ENCODE measurements at places on chromosomes 3 and 15.

DNA sequence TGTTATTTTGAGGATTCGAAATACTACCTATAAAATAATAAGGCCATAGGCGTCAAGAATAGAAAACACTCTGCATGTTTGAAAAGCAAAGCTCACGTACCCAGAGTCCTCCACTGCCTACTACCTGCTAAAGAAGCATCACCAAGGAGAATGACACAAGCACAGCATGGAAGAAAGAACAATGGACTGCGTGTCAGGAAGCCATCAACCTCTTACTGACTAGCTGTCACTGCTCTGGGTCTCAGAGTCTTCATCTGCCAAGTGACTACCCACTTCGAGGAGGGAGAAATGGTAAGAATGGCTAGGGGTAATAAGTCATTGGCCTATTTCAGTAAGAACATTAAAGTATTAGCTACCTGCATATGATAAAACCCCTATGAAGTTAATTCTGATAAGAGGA, 49.4 kb downstream of the CLASP2 start:
- DNase-seq, result no peak

DNA sequence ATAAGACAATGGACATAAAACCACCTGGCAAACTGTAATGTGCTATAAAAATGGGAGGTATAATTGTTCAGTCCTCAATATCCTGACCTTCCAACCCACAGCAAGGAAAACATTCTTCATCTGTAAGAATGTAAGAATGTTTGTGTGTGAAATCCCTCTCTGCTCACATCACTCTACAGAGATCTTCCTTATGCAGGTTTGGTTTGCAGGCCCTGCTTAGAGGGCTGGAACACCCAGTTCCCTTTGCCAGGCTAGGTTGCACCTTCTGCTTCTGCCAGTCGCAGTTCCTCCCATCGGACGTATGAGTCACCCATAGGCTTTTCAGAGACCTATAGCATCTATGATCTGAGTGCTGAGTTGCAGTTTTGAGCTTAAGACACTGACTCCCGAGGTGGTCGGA, 24.1 kb upstream of the MINAR1 start:
- DNase-seq, result no peak

GRCh38 chr15:55742498-55742926, 440 bp downstream of the PRTG start:
- no peak for DNase-seq

- DNase-seq, result no peak
Measured at GRCh38 chr3:172803489-172803888, 53.0 kb downstream of the ECT2 start.

- DNase-seq, result no peak
Measured at GRCh38 chr3:119794971-119795612, 13.2 kb downstream of the NR1I2 start.

DNA sequence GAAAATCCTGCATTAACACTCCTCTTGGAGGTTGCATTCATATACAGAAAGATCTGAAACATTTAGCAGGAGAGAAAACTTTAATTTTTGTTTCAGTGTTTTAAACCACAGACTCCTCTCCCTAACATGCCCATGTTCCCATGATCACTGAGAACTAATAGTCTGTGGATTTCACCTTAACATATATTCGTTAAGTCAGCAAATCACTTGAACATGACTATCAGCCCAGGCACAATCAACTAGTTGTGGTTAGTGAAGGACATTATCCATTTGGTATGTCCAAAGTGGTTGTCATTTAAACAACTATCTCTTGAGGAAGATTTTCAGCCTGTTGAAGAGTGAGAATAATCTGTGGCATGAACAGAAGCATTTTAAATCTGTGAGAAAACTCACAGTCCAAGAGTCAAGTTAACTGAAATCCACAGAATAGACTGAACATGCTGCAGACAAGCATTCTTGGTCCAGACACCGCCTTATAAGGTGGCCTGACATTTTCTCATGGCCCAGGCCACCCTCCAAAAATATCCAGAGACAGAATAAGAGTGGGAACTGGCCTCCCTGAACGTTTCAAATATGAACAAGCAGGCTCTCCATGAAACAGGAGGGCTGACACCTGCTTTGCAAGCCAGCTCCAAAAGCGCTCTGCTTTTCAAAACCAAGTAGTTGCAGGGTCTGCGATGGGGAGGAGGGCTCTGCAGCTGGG, 39.9 kb upstream of the ADCY5 start:
- DNase-seq, result no peak

- no peak for DNase-seq
Measured at GRCh38 chr3:106092792-106093191, 224.0 kb upstream of the CBLB start.

GRCh38 chr3:84096188-84096587, 862.6 kb upstream of the CADM2 start:
- DNase-seq, result no peak

DNA sequence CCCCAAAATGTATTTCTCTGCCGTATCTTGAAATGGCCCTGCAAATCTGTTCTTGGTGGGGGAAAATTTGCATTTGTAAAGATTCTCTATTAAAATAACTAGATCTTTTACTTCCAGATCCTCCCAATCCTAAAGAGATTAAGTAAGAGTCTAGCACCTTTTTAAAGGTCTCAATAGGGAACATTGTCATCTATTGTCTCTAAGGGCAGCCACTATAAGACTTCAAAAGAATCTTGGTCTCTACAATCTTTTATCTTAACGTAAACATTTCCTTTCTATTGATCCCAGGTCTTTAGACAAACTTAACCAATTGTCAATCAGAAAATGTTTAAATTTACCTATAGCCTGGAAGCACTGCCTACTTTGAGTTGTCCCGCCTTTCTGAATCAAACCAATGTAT, 1313.3 kb downstream of the ROBO2 start:
- DNase-seq, result no peak

DNA sequence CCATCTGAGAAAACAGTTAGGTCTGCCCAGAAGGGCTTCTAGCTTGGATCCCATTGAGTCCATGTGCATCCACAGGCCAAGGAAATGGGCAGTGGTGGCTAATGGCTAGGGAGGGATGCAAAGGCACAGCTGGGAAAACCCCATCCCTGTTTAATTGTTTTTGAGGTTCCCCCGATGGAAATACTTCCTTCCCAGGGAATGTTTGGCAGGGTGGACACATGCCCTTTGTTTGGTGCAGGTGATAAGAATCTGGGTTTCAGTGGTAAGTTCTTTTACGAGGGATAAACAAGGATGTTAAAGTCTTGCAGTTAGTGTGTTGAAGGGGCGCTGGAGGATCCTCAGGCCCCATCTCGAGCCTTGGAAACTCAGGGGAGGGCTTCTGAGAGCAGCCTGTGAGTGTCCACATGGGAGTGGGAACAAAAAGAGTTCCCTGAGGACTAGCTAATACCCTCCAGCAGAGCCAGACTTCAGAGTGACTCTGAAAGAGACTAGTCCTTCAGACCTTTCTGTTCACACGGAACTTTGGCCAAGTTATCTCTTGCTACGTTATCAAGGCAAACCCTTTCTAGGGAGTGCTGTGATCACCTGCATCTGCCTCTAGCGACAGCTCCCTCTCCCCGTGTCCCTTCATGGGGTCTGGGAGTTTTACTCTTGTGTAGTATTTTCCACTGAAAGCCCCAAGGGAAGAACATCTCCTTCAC, 17.4 kb downstream of the PTPRG start:
- no peak for DNase-seq

DNA sequence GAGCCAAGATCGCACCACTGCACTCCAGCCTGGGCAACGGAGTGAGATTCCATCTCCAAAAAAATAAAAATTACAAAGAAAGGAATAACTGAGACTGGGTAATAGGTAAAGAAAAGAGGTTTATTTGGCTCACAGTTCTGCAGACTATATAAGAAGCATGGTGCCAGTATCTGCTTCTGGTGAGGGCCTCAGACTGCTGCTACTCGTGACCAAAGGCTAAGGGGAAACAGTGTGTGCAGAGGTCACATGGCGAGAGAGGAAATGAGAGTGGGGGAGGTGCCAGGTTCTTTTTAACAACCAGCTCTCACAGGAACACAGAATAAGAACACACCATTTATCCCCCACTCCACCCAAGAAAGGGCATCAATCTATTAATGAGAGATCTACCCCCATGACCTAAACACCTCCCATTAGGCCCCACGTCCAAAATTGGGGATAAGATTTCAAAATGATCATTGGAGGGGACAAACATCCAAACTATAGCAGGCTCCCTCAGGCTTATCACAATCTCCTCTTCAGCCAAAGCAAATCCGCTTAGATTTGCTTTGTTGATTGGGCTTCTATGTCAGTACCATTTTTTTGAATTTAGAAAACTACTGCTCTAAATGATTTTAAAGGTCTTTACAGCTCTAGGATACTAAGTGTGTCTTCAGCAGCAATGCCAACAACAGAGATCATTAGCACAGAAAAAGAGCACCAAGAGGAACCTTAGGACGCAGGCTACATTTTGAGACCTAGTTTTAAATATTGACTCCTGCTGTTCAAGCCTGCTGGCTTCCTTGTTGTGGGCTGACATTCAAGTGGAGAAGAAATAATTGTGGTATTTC, 84.2 kb upstream of the TBL1XR1 start:
- DNase-seq, result no peak

DNA sequence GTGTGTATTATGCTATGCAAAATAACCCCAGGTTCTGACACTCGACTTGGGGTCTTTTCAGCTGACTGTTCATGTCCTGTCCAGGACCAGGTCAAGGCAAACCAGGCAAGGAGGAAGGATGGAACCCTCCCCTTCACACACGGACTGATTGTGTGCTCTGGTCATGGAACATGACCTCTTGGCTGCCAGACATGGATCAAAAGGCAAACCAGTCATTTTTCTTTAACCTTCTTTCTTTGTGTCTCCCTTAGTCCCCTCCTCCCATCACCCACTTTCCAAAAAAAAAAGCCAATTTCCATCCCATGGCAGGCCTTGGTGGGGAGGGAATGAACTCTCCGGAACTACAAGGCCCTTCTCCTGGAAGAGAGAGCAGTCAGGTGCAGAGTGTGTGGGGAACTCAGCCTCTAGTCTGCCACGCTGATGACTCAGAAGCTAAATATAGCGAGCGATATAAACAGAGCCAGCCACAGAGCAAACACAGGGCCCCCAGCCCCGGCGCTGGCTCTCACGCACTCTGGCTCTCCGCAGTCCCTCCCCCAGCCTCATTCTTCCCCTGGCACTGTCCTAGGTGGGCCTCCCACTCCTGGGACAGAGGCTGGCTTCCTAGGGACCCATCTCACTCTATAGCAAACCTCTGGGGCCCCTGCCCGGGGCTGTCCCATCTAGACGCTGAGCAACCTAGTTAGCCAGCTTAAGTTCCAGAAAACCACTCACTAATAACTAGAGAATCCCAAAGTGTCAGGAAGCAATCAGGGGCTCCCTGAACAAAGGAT, 10.0 kb downstream of the BMF start:
- DNase-seq, result peak; percentile 87

GRCh38 chr15:90074023-90074422, 28.2 kb downstream of the IDH2 start:
- no peak for DNase-seq

- peak; percentile 55 for DNase-seq
Measured at GRCh38 chr3:50340448-50341329, at the start of gene RASSF1. Gene RASSF1, minus strand, starts transcription at chr3:50340836. Its CDS starts 31 bp downstream, at chr3:50340805.

GRCh38 chr15:70854666-70854976, 664 bp upstream of the LARP6 start:
- DNase-seq, result no peak

DNA sequence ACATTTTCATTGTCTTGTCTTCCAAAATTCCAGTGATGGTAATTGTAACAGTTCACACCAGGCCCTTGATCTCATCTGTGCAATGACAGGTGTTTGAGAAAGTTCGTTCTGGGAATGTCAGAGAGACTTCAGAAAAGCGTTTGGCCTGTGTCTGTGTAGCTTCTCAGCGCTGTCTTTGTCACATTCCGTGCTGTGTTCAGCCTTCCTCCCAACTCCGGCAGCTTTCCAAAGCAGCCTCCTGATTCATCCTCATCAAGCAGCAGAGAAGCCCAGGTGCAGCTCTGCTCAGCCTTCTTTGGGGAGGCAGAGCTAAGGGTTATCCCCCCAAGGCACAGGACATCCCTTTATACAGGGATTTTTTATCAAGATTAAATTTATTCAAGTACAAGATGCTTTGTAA, 494.0 kb upstream of the SUCLG2 start:
- no peak for DNase-seq

DNA sequence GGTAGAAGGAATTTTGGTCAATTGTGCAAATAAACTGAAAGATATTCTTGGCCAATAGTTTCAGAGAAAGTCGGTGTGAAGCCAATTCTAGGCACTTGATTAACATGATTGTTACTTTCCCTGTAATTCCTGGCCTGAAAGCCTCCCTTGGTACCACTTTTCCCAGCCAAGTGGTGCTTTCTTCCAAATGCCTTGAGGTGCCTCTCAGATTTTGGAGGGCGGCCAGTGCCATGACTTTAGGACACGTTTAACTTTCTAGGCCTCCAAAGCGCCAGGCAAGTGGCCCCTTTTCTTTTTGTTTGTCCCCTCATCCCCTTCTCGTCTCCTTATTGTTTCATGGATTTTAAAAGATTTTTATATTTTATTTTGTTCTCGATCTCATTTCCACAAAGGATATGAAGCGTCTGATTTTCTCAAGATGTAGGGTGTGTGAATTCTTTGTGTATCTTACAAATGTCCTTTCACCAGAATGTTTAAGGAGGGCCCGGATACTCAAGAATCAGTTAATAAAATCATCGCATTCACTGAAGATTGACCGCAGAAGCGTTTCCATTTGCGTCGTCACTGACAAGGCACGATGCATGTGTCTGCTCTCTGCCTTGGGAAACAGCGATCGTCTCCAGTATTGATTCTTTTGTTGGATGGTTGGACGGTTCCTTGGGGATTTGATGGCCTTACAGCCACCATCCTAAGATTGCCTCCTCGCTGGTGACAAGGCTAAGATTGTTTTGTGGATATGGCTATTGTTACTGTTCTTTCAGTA, 87.8 kb downstream of the ASB7 start:
- DNase-seq, result no peak

GRCh38 chr3:53818221-53819162, 27.7 kb downstream of the CHDH start:
- DNase-seq, result no peak

GRCh38 chr3:94167346-94167745, 104.5 kb downstream of the NSUN3 start:
- DNase-seq, result no peak

DNA sequence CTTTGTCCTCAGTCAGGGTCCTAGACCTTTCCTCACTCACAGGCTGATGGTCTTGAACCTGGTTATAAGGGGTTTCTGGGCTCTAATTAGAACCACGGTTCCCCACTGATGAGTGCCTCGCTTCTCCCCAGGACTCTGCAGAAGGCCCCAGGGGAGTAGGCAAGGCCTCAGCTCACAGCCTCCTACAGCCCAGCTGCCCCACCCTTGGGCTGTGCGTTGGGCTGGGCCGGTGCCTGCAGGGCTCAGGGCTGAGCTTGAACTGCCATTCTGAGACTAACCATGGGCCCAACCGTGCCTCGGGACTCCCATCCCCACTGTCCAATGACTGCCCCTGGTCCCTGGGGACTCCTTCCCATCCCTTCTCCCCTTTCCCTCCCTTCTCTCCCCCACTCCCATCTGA, 25.6 kb downstream of the CLEC3B start:
- DNase-seq, result no peak

DNA sequence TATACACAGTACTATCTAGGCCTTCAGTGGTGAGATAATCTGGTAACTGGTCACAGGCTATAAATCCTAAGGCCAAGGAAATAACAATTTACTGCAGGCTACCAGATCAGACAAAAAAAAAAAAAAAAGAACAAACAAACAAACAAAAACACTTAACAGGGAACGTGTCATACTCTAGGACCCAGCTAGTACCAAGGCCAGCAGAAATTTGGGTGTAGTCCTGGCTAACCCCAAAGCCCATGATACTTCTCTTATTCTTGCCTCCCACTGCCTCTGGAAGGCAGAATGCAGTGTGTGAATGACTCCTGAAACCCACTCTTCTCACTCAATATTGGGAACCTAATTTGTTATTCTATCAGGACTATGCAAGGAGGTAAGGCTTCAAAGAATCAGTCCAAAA, 53.7 kb upstream of the ST3GAL6 start:
- no peak for DNase-seq

GRCh38 chr3:24704496-24704895, 209.8 kb upstream of the THRB start:
- DNase-seq, result no peak
